ENCODE measurements at places on chromosomes 3 and 15.

DNA sequence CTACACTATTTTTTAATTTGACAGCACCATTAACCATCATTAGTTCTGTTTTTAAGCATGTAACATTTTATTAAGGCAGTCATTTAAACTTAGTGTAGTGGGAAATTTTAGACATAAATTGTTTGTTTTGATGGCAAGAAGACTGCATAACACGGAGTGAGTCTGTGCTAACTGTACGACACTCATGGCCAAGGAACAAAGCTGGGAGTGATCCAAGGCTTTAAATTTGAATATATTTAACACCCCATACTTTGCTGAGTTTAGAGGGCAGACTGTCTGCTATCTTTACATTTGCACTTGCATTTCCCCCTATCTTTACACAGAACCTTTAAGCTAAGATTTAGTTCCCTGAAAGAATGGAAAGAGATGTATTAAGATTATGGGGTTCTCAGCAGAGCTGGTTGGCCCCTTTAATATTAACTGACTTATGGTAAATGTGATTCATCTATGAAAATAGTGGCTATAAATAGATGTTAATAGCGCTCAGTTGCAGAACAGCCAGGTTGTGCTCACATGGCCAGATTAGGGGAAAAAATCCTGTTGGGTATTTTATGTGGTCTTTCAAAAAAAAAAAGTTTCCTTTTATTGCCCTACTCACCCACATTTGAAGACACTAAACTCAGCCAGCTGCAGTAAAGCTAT, 120.7 kb downstream of the CMSS1 start:
- peak; percentile 13 for DNase-seq

GRCh38 chr15:78950902-78951840, 6.3 kb upstream of the CTSH start:
- peak; percentile 46 for DNase-seq

GRCh38 chr15:69659454-69660050, 206.9 kb downstream of the RPLP1 start:
- no peak for DNase-seq

GRCh38 chr3:137032465-137033120, 74.8 kb downstream of the IL20RB start:
- DNase-seq = peak; percentile 79

DNA sequence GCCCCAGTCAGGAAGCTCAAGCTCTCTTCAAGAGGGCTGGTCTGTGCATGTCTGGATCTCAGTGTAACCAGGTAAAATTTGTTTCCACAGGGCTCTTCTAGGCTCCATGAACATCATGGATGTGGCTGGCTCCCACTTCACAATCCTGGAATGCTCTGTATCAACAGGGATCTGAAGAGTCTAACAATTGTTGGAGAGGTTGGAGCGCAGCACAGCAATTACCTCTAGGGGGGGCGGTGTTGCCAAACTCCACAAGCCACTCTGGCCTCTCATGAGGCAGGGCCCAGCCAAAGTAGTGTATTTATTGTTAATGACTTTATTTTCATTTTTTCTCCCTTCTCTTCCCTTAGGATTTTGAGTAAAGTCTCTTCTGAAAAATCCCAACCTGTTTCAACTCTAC, 6.1 kb upstream of the EIF2B5 start:
- no peak for DNase-seq

GRCh38 chr3:29949940-29950616, 656.3 kb upstream of the TGFBR2 start:
- DNase-seq = no peak

DNA sequence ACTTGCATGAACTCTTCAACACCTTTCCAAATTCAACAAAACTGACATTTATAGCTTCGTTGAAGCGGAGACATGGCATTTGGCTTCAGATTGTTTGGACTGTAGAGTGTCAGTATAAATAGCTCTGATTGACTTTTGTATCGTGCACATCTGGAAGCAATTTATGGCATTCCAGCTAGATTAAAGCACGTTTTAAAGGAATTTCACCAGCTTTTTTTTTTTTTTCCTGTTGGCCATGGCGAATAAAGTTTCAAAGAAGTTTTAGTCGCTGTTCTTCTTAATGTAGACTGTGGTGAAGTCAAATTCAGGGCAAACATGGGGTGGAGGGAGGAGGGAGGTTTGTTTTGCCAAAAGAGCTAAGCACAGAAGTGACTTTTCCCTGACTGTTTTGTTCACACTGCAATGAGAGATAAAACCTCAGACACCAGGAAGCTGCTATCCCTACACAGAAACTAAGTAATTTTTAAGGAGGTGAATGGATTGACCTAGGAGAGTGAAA, 391.0 kb upstream of the RARB start:
- DNase-seq = no peak

DNA sequence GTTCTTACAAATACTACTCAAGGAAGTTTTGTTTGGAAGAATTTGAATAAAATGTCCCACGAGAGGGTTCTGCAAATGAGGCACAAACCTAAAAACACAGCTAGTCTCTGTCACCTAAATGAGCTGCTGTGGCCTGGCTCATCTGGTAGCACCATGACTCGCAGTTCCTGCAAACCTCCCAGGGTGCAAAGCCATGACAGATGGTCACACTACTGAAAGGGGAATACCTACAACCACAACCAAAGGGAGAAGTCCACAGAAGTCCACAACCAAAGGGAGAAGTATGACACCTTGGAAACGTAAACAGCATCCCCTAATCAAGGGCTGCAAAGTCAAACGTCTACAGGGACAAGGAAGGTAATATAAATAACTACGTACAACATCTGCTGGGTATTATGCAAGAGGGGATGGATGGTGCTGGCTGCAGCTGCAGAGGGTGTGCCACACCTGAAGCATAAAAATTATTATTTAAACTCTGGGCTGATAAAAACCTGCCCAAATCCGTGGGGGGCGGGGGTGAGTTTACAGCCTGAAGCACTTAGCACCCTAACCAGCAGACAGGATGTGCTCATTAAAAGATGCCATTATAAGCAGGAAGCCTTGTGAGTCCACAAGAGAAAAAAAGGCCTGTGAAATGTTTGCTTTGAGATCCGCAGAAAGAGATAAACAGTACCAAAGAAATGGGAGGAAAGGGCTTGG, 184.0 kb downstream of the MAGI1 start:
- no peak for DNase-seq

DNA sequence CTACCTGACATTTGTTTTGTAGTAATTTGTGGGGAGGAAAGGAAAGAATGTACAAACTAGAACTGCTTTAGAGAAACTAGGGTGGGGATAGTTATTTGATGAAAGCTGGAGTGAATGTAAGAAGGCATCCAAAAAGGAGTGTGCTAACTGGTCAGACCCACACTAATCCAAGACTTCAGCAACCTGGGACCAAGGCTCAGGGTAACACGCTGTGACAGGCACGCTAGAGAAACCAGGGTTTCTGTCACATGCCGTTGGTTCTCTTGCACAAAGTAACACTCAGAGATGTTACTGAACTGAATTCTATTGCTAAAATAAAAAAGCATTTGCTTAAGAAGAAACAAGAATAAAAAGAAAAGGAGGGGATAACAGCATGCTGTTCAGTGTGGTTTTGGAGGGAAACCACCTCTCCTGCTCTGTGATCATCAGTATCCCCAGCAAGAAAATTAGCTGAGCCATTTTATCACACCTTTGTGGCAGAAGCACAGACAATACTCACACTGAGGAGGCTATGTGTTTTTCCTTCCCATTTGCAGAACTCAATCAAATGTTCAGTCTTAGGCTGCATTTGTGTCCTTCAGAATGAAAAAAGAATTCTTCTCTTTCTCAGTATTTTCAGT, 2.8 kb upstream of the CCDC80 start:
- DNase-seq = no peak

DNA sequence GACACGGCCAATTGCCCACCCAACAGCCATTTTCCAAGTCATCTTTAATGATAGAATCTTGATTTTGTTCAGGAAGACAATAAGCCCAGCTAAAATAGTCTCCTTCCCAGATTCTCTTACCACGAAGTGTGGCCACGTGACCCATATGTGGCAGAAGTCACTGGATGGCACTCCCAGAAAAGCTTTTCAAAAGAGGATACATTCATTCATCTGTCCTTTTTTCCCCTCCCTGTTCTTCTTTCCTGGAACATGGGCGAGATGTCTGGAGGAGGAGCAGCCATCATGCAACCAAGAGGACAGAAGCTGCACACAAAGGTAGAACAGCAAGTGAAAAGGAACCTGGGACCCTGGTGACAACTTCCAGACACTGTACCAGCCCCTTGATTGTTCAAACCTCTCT, 174.7 kb downstream of the UACA start:
- no peak for DNase-seq

- DNase-seq = no peak
These were observed 40.4 kb upstream of the PXYLP1 start for GRCh38 chr3:141191097-141191749.

- no peak for DNase-seq
These were observed 307.2 kb downstream of the KCNH8 start for GRCh38 chr3:19455546-19455945.

- no peak for DNase-seq
These were observed 22.7 kb upstream of the DOCK3 start for GRCh38 chr3:50651920-50652529.

GRCh38 chr15:74584779-74585178, 30.9 kb upstream of the CLK3 start:
- DNase-seq = no peak

DNA sequence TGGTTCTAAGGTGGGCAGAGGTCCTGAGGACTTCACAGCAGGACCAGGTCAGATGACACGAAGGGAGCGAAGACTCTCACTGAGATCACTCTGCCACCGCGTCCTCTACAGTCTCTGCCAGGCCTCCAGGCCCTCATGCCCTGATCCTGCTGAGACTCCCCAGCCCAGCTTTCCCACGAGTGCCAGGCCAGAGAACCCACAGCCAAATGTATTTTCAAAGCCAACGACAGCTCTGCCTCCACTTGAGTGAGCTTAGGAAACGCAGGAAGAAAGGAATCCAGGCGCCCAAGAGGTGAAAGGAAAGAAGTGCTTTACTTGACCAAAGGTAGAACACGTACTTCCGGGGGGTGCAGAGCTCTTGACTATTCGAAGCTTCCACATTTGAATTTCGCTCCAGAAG, 275.0 kb downstream of the XXYLT1 start:
- DNase-seq = no peak

- DNase-seq = no peak
These were observed 401.3 kb upstream of the WNT5A start for GRCh38 chr3:55888282-55888885.

GRCh38 chr3:71360180-71360579, 223.3 kb downstream of the FOXP1 start:
- no peak for DNase-seq

All from germinal center (tissue), 1 donor.